ENCODE measurements at places on chromosomes 2 and 18.

DNA sequence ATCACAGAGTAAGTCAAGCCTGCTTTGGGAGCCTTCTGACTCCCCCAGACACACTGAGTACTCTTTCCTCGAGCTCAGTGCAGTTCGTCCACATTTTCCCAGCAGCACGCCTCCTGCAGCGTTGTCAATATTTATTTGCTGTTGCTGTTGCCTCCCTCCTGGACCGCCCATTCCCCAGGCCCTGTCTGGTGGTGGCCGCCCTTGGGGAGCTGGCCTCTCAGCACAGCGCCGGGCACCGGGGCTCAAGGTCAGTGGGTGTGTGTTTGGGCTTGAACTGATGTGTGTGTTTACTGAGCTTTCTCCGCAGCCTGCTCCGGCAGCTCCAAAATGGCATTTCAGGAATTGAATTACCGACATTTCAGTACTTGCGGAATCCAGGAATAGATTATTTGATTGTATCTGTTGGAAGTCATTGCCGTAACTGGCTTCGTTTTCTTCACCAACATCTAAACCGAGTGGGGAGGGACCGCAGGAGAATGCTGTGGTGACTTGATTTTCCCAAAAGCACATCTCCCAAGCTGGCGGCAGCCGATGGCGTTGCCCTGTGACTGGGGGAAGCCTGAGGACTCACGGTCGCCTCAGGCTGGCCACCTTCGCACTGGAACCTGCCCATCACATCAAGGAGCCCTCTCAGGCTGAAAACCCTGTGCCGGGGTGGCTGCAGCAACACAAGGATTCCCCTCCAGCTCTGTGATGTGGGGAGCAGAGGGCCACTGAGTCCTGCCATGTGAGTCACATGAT is 66.0 kb downstream of the HPCAL1 start:
- DNase-seq: no peak

DNA sequence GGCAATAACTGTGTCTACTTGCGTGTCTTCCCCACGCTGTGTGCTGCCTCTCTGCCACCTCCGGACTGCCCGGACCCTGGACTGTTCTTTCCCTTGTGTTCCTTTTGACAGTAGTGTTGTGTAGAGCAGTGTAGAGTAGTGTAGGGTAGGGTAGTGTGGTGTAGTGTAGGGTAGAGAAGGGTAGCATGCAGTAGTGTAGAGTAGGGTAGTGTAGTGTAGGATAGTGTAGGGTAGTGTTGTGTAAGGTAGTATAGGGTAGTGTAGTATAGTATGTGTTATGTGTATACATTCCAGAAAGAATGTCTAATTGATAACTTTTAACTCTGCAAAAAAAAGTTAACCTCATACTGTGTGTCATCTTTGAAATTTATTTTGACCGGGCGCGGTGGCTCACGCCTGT is 49.7 kb upstream of the ZNF236 start:
- DNase-seq: no peak

DNA sequence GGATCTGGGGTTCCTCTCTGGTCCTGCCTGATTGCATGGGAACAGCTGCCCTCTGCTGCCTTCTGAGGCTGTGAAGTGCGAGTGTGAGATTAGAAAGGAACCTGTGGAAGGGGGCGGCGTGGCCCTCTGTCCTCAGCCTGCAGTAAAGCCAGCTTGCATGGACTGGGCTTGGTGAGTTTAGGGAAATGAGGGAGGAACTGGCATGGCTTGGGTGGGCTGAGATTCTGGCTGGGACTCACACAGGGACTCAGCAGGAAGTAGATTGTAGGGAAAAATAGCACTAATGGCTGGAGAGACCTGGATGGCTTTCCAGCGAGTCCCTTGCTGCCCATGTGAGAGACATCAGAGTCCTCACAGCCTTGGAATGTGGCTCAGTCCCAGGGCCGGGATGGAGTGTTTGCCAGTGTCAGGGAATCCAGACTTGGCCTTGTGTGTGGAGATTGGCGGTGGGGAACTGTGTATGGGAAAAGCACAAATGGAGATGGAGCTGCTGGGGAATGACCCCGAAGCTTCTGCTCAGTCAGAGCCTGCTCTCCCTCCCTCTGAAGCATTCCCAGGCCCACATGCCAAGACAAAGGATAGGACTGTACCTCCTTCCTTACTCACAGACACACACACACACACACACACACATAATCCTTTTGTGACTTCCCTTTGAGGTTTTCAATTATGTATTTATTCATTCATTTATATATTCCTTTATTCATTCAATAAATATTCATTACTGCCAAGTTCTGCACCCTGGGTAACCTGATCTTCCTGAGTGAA is 115.4 kb downstream of the ACAA2 start:
- DNase-seq: no peak

- no peak for DNase-seq
Measured at GRCh38 chr2:238846628-238847418, 1.1 kb upstream of the TWIST2 start.

DNA sequence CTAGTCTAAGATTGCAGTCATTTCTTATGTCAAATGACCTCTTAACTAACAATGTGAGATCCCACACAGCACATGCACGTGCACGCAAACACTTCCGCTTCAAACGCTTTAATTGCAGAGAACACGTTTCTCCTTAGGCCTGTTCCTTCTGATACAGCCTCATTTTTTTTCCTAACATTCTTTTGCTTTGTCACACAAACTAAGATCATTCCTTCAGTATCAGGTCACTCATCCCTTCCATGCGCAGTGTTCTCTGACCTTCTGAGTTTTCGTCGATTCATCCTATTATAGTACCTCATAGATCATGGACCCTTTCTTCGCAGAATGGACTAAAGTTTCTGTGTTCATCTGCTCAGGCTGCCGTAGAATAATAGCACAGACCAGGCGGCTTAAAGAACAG is 327.1 kb upstream of the CDH19 start:
- DNase-seq: no peak

DNA sequence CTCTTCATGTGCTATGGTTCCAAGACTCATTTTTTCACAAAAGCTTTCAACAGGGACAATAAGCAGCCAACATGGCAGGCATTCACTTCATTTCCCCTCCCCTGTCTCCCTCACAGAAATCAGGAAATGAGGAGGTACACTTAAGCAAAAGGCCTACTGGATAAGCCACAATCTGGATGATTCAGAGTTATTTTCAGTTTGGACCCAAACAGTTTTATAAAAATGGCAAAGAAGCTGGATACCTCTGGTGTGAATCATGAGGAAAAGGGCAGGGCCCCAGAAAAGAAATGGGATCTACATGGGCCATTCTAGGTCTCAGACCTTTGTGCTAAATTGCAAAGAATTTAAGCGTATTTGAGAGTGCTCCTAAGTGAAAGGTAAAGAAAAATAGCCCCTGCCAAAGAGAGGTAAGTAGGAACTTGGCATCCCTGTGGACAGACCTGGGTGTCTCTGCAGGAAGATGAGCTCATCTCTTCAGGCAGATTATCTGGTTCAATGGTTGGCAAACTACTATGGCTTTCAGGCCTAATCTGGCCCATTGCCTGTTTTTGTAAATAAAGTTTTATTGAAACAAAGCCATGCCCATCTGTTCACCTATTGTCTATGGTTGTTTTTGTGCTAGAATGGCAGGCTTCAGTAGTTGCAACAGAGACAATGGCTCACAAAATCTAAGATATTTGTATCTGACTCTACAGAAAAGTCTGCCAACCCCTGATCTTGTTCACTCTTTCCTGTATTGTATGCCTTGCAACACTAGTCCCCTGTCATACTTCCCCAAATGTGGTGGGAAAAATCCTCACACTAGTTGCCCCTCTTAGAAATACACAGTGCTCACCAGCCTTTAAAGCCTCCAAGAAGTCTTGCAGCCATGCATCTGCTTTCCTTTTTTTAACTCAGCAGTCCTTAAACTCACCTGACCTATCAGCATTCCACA is 315.0 kb downstream of the ALK start:
- DNase-seq: no peak

GRCh38 chr18:13640266-13640860 is 86.0 kb downstream of the FAM210A start:
- DNase-seq: no peak

DNA sequence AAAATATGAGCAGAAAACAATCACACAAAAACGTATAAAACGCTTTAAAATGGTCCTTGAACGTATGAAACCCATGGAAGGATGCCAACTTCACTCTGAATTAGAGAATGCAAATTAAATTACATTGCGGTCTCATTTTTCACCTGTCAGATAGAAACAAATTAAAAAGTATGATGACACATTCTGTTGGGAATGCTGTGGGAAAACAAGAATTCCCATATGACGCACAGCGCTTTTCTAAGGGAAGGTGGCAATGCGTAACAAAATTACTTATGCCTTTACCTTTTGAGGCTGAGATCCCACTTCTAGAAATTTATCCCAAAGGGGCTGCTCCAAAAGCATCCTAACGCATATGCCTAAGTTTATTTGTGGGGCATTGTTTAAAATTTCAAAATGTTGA is 3.8 kb upstream of the RPS7 start:
- no peak for DNase-seq

- DNase-seq: no peak
Measured at GRCh38 chr2:19367326-19367725, 8.9 kb upstream of the OSR1 start.
